ENCODE measurements at places on chromosomes 4 and X.

DNA sequence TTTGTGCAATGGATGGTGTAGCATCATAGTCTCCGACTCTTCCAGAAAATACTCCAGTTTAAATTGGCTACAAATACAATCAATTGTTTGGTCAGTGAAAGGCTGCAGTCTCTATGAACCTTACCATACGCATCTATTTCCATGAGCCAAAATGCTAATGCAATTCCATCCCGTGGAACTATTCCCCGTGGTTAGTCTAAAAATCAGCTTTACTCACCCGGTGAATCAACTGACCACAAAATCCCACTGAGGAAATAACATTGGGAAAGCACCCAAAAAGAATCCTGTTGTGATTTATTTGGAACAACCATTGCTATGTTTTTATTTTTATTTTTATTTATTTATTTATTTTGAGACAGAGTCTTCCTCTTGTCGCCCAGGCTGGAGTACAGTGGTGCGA, 87.1 kb downstream of the DHX15 start:
- DNase-seq, result no peak

DNA sequence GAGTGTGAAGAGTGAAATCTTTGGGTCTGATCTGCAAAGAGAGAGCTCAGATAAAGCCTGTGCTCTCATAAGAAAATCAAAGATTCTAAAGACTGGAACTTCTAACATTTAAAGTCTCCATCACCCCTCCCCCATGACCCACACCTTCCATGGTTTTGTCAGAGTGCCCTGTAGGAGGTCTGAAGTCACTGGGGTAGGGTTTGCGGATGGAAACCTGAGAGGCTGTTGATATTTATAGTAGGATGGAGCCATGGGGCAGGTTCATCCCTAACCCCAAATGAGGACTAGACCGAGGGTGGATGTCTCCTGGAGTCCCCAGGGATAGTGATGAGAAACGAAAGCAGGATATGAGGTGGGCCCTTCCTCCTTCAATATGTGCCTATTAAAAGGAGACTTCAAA, 28.4 kb upstream of the NLGN4X start:
- DNase-seq, result no peak

GRCh38 chrX:50618788-50619558, 148.3 kb upstream of the DGKK start:
- no peak for DNase-seq

- DNase-seq, result no peak
Measured at GRCh38 chrX:114800719-114801118, 216.7 kb downstream of the IL13RA2 start.

DNA sequence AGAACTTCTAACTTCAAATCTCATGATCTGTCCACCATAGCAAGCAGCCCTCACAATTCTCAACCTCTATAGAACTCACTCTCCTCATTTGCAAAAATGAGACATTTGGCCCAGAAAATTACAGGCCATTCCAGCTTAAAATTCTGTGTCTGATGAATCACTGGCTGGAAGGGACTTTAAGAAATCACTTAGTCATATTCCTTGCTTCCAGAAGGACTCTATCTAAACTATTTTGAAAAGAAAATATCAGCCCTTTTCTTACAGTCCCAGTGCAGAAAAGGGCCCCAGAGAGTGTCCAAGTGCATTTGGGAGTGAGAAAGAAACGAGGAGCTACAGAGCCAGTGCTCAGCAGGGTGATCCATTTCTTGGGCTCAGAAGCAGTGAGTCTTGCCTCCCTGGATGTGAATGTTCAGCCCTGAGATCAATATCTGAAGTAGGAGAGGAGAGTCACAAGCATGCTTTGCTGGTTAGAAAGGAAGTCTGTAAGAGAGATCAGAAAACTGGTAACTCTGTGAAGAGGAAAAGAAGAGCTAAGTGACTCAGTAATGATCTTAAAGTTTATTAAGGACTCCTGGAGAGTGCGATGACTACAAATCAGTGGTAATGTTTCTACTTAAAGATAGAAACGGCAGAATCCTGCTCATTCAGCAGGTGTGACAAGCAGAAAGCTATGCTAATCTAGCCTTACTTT, 139.8 kb downstream of the PALLD start:
- DNase-seq, result no peak

- no peak for DNase-seq
Measured at GRCh38 chr4:109499513-109499912, 60.5 kb upstream of the MCUB start.
